T1000 (cell line): ENCODE measurements at places on chromosomes 3 and 15.

GRCh38 chr3:131540821-131541220 lies 38.0 kb upstream of the MRPL3 start:
- no peak for DNase-seq

GRCh38 chr3:99330281-99330680 lies 308.1 kb upstream of the COL8A1 start:
- DNase-seq = no peak

DNA sequence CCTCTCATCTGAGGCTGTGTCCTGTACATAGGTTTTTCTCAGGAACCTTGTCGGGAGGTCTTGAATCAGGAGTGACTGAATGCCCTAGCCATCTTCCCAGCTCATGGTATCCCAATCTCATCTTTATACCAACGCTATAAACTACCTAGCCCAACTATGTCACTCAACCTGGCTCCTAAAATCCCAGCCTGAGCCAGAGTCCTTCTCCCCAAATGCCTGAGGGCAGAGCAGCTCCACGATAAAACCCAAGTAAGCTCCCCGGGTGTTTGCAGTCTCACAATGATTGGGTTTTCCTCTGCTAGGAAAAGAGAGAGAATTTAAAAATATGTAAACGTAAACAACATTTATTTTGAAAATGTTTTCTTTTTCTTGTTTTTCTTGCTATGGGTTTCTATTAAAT lies 14.4 kb downstream of the EIF1B start:
- DNase-seq = no peak

DNA sequence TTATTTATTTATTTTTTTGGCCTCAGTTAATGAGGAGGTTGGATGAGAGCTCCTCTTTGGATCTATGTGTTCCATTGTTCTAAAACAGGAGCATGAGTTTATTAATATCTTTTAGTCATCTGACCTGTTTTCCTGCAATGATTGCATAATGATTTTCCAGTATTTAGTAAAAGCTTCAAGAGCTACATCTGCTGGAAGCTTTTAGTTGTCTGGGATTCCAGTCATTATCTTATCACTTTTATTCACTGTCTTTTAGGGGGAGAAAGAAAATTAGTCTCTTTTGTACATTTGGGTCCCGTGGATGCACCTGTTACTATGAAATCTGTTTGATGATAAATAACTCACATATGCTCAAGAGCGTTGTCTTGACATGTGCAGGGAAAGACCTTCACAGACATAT lies 1270.0 kb downstream of the ROBO1 start:
- no peak for DNase-seq

DNA sequence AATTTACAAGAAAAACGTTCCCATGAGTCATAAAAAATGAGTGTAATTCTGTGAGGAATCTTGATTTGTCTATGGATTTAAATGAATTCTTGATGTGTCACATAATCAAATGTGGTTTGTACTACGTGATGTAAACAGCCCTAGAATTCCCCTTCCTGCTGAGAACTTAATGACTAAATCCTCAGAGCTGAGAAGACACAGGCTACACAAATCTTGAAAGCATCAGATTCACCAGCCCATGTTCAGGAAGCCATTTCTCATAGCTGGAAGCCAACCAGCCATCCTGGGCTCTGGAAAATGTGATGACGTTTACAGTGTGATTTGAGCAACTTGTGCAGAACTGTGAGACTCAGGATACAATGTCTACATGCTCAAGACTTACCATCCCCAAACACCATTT lies 193.7 kb upstream of the MME start:
- peak; percentile 44 for DNase-seq

DNA sequence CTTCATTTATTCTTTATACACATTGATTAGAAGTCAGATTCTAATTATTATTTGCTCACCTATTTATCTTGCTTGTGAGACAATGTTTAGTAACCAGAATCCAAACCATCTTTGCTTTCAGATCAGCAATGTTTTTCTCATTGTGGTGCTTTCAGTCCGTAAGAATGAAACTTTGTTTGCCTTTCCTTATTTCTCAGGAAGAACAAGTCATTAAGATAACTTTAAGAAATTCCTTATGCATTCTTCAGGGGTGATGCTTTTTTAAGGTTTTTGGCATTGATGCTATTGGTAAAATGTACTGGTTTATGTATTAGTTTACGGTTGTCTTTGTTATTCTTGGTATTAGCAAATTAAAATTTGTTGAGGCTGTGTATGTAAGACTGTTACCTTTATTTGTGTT lies 120.8 kb upstream of the POU1F1 start:
- no peak for DNase-seq

- DNase-seq = no peak
Measured at GRCh38 chr3:141275511-141275910, 43.9 kb downstream of the PXYLP1 start.

GRCh38 chr3:43515208-43515917 lies 106.4 kb downstream of the ANO10 start:
- no peak for DNase-seq

DNA sequence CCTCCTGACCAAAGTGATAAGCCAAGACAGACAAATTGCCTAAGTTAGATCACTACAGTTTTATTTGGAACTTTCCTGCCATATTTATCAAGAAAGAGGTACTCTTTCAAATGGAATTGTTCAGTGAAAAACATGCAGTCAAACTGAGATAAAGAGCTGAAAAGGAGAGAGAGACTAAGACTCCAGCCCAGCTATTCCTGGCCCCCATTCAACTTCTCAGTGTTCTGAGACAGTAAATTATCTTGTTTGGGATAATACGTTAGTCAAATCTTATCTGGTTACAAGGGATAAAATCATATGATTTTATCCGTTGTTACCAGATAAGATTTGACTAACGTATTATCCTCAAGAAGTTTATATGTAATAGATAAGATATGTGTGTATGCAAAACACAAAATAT lies 67.6 kb upstream of the CMC1 start:
- no peak for DNase-seq

DNA sequence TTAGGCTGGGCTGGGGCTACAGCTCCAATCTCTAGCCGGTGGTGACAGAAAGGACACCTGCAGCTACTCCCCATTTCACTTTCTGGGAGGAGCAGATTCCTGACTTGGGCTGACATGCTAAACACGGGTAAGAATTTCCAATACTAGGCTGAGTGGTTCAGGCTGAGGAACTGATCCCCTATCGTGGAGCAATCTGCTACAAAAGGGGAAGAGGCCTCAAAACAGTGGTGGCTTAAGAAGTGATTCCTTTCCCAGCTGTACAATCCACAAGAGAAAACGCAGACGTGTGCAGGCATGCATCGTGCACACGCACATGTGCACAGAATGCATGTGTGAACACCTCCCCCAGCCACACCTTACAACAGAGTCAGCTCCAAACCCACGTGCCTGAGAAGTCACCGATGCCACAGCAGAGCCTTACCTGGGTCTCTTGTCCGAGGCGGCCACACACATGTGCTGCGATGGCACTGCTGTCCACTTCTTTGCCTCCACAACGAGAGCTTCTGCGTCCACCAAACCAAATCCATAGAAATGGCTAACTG lies 86.7 kb upstream of the SNRPA1 start:
- DNase-seq = no peak

DNA sequence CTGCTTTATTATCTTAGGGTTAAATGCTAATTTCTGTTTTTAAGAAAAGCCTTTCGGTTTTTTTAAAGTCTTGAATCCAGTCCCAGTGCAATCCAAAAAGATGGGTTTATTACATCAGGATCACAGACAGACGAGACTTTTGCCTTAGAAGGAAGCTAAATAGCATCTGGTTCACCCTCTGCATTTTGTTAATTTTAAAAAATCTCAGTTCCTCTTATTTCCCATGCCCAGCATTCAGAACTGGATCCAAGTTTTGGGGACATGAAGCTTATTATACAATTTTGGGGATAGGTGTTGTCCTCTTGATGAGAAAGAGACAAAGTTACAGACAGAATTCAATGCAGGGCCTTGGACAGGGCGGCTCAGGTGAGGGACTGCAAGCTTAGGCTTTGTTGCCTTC lies 181.5 kb upstream of the LYSMD4 start:
- no peak for DNase-seq

GRCh38 chr15:81156324-81156723 lies 22.3 kb downstream of the CFAP161 start:
- DNase-seq = no peak

- DNase-seq = no peak
Measured at GRCh38 chr3:65109966-65110500, 422.2 kb upstream of the ADAMTS9 start.

GRCh38 chr3:123104550-123104949 lies 37.7 kb downstream of the PDIA5 start:
- no peak for DNase-seq

DNA sequence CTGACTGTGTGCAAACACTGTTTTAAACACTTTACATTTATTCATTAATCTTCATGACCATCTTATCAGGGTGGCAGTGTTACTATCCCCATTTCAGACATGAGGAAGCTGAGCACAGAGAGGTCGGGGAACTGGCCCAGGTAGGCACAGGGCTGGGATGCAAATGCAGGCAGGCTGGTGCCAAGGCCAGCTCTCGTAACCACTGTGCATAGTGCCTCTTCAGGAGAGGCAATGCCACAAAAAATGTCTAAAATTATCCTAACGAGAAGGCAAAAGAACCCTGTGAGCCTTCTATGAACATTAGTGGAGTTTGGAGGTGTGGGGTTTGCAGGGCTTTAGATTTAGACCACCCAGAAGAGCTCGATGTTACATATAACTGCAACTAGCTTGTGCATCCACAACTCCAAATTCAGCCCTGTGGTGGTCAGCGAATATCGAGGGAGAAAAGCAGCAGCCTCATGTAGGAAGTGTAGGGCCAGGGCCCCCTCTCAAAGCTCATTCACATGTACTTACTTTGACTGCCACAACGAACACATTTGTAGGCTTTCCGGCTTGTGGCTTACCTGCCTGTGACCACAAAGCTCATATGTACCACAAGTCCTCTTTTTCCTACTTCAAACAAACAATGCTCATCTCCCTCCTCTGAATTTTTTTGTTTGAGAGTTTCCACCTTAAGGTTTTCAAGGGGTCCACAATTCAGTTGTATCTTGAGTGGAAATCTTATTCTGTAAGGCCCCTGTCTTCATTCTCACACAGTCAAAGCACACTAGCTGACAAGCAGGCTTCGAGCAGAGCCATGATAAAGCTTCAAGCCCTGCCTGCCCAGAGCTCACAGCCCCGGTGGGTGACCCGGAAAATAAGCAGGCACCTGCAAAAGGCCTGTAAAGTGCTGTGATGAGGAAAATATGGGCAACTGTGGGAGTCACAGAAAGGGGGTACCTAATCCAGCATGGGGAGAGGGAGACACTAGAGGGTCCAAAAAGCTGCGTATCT lies 722.9 kb upstream of the CFAP20DC start:
- no peak for DNase-seq

DNA sequence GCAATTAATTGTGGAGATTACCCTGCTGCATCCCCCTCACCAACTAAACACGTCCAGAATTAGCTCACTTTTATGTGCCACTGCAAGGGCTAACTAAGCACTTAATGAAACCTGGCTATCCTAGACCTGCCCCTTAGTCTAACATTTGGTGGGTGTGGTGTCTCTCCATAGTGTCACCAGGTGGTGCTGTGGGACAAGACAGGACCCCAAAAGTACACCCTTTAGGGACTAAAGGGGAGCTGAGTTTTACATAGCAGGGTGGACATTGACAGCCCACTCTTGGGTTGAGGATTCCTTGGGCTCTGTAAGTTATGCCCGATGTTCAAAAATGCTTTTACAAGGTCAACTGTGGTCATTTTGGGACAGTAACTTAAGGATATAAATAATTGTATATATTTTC lies 5.7 kb downstream of the DUT start:
- no peak for DNase-seq

DNA sequence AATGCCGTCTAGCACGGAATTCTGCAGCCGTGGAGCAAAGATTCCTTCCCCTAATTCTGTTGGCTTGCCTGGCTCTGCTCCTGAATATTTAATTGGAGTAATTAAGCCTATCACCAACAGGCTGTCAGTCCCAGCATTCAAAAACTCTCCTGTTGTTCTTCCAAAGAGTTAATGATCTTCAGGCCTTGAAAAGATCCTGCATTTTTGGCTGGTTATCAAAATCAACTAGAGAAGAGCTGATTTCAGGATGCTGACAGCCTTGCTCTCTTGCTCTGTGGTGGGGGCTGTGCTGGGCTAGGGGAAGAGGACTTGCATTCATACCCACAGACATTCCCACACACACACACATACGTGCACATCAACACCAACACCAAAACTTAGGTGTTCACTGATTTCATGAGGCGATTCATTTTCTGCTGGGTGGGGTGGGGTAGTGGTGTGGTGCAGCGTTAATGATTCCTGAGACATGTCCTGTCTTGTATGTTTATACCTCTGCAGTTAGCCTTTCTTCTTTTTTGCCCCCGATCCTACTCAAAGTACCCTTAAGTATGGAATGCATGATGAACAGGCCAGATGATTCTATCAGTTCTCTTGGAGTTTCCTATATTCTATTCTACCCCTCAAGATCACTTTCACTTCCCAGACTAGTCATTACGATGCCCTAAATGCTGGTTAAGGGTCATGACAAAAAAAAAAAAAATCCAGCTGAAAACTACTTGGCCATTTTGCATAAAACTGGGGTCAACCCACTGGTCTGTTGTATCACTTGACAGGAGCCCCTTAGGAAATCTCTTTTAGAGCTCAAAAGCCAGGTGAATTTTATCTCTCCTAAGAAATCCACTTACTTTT lies 42.3 kb downstream of the CPN2 start:
- no peak for DNase-seq

- no peak for DNase-seq
Measured at GRCh38 chr15:75142499-75142898, 59.2 kb upstream of the C15orf39 start.

DNA sequence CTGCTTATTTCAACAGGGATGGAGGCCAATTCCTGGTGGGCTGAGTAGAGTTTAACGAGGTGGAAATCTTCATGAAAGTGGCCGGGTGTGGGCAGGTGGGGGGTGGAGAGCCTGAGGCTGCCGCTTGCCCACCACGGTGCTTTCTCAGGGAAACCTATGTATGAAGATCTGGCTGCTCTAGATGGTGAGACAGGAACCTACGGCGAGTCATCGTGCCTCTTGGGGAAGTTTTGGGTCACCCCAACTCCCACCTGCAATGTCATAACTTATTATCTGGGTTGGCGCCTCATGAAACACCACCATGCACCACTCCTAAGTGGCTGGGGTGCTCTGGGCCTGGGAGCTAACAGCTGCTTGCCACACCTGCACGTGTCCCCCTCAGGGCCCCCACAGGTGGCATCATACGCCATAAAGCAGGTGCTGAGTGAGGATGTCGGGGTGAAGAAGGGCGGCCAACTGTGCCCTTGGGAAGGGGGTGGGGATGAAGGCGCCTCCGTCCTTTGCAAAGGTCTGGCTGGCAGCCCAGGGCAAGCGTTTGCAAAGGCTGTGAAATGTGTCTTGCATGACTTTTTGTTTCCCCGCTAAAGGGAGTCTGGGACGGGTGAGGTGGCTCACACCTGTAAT lies 27.9 kb upstream of the SNRPA1 start:
- no peak for DNase-seq

- no peak for DNase-seq
Measured at GRCh38 chr3:167813169-167814123, 77.9 kb downstream of the SERPINI1 start.

DNA sequence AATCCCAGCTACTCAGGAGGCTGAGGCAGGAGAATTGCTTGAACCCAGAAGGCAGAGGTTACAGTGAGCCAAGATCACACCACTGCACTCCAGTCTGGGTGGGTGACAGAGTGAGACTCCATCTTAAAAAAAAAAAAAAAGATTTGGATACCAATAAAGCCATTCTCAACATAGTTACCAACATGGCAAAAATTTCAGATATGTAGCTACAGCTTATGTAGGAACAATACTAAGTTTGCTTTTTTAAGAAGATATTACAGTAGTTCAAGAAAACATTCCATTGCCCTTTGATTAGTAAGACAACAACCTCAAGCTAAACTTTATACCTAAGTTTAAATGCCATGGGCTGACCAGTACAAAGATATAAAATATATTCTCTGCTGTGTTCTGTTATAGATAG lies 34.4 kb downstream of the ZNF106 start:
- DNase-seq = no peak
